Parietal lobe (tissue), 2 donors: ENCODE measurements at places on chromosomes 7 and 10. TPM values are rescaled to one million over a fixed set of nuclear protein-coding genes. Genes with fewer than 3 reads are reported as not detected.

Gene LRRD1
- total RNA-seq, result 3.8 TPM

Gene WASHC2A
- 39.8 TPM for total RNA-seq

Gene OR6B1
- not detected for total RNA-seq

Gene ZNRF2
- 56.7 TPM for total RNA-seq

Gene MYO1G
- total RNA-seq, result 0.63 TPM

Gene NCF1
- total RNA-seq, result not detected

Gene PDGFA
- total RNA-seq, result 24.4 TPM

Gene TET1
- 41.3 TPM for total RNA-seq

Gene FLNC
- total RNA-seq, result 4.1 TPM

Gene ASAH2B
- 12.2 TPM for total RNA-seq

Gene LMOD2
- total RNA-seq, result not detected

Gene OR9A2
- total RNA-seq, result 5.6 TPM

Gene FAM180A
- not detected for total RNA-seq

Gene TYW1
- total RNA-seq, result 15.3 TPM
